Left lobe of liver (tissue), 2 donors: ENCODE measurements at places on chromosomes 1 and 21.

- DNase-seq: no peak
Observed at GRCh38 chr1:59526240-59526639, 229.3 kb downstream of the FGGY start.

DNA sequence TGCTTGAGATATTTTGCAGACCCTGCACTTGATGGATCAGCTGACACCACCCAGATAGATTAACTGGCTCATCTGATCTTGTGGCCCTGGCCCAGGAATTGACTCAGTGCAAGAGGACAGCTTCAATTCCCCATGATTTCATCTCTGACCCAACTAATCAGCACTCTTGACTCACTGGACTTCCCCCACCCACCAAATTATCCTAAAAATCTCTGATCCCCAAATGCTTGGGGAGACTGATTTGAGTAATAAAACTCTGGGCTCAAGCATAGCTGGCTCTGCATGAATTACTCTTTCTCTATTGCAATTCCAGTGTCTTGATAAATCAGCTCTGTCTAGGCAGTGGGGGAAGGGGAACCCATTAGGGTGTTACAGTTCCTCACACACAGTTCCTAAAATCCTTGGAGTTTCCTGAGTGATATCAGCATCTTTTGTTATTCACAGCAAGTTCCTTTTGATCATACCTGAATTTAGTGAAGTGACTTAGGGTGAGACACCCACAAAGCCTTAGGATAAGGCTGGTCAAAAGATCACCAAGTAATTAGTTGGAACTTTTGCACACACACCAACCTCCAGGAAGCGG, 104.2 kb downstream of the COP1 start:
- DNase-seq: no peak

- DNase-seq: peak; percentile 49
Observed at GRCh38 chr1:212699625-212700222, at the start of gene BATF3. BATF3 (minus strand) TSS chr1:212699840; CDS start chr1:212699762, 78 bp downstream.

- no peak for DNase-seq
Observed at GRCh38 chr1:210311726-210312493, 16.8 kb upstream of the HHAT start.

- no peak for DNase-seq
Observed at GRCh38 chr1:162736633-162737067, 53.9 kb upstream of the HSD17B7 start.

DNA sequence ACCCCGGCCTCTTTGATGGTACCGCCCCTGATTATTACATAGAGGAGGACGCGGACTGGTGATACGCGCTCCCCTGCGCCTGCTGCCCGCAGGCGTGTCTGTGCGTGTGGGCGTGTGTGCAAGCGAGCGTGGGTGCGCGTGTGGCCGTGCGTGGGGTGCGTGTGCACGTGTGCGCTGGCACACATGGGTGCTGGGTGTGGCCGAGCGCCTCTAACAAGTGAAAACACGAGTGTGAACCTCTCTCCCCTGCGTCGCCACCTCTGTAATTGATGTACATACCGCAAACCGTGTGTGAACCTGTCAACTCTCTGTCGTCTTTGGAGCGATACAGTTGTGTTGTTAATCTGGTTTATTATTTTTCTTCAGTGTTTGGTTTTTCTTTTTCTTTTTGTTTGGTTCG, 87.8 kb upstream of the TMEM51 start:
- DNase-seq: no peak
